ENCODE measurements at places on chromosomes 1 and 21.

DNA sequence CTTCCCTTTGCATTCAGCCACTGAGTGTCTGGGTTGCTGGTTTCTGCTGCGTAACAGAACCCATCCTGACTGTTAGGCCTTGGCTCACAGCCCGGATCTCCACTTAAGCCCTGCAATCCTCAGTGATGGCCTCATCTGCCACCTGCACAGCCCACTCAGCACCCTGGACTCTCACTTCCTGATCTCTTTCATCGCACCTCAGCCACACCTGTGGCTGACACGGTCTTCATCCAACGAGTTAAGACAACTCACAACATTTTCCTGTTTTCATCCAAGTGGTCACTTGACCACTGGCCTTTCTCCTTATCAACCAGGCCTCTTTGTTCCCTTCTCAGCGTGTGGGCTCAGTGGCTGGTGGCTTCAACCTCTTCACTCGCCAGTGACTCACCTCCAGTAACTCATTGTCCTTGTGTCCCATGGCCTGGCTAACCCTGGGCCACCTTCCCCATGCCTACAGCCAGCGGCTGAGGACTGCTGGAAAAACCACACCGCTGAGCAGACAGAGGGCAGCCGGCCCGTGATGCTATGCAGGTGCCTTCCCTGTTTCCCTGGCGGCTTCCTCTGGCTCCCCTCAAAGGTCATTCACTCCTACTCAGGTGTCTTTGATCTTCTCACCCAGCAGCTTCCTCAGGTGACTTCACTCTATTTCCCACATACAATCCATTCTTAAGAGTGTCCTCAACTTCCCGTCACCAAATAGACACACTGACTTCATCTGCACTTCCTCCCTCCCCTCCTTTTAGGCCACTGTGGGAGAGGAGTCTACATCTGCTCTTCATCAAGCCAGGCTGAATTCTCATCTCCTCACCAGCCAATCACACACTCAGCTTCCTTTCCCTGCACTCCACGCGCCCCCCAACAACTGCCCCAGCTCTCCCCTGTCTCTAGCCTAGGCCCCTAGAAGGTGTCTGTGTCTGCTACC, 19.9 kb upstream of the EDN2 start:
- no peak for DNase-seq

- DNase-seq, result no peak
These were observed 1232.0 kb downstream of the KCNT2 start for GRCh38 chr1:195376190-195376589.

DNA sequence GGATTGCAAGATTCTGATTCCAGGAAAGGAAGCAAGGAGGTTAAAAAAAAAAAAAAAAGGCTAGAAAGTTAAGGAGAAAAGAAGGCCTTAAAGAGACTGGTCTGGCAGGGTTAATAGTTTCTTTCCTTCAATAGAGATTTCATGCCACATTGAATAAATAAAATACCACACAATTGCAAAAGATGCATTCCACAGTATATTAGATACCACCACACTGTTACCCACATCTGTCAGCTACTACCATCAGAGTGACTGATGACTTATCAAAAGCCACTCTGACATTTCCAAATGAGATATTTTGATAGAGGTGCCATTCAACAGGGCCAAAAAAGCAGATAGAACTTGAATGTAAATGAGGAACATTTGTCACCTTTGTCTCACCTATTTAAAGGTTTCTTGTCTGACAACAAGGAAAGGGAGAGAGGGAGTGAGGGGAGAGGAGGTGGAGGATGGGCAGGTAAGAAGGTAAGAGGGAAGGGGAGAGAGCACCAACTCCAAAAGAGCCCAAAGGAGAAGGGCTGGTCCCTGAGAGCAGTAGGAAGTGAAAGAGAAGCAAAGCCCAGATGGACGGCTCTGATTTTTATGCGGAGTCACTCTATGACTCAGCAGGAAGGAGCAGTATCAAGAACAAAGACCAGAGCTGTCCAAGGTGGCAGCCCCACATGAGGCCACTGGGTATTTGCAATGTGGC, 38.3 kb downstream of the LRRN2 start:
- no peak for DNase-seq

DNA sequence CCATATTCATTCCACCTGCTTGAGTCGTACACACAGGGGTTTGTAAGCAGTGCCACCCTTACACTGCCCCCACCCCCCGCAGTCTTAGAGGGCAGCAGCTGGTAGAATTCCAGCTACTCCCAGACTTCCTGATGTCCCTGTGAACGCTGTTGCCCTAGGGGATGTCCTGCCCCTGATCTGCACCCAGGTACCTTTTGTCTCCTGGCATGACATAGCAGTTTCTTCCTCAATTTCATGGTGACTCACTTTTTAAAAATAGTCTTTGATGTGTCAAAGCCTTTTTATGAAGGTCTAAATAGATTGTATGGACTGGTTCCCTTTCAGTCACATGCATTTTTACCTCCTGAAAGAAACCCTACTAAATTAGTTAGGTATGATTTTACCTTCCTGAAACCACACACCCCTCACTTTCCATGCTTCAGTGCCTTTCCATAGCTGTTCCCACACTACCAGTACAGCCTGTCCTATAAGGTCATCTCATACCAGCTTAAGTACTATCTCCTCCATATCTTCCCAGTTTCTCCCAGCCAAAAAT, 76.4 kb downstream of the ST3GAL3 start:
- no peak for DNase-seq

GRCh38 chr1:203769505-203770343, 4.7 kb downstream of the LAX1 start:
- DNase-seq, result peak; percentile 70

DNA sequence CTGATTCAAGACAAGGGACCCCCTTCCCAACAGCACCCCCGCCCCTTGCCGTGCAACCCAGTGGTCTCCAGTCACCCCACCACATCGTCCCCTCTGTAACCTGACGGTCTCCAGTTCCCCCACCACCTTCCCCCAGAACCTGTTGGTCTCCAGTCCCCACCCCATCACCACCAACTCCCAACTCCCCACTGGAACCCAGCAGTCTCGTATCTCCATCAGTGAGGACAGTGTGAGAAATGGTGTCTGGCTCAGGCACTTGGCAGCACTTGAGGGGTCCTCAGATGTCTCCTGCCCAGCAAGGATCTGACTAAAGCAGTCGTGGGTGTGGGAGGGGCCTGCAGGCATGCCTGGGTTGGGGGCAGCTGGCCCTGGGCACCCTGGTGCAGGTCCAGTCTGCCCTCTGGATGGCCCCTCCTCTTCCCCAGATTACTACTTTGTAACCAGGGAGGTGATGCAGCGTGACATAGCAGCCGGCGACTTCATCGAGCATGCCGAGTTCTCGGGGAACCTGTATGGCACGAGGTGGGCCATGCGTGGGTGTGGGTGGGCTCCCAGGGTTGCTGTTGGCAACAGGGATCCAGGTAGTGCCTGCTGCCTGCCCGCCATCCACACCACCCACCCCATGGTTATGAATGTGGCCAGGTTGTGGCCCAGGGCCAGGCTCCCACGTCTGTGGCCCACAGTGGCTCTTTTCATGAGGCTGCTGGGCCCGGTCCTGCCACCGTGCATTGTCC, 3.1 kb upstream of the GJC2 start:
- no peak for DNase-seq

GRCh38 chr1:20108366-20109123, 10.8 kb downstream of the PLA2G2D start:
- DNase-seq, result no peak

DNA sequence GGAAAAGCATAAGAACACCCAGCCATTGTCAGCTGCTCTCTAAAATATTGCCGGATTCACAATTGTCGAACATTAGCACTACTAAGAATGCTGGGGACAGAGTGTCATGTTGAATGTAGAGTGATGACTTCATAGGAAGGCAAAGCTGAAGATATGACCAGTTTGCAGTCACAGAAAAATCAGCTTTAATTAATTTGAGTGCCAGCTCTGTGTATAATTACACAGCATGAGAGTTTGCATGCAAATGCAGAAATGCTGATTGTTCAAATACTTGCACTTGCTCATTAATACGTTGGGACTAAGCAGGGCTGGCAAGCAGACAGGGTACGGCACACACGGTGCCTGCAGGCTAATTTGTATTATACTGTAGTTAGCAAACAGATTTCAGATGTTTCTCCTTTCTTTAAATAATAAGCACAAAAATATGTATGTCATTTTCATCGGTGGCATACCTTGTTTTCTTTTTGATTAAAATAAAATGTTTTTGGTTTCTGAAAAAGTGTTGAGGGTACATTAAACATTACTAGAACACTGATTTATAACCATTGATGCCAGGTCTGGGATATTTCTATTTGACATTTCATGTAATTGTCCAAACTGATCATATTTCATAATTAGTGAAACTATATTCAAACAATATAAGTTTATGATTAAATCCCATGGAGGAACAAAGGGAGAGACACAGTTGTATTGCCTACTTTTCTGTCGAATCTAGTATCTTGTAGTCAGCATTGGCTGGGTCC, 99.8 kb upstream of the ADGRL2 start:
- DNase-seq, result no peak

DNA sequence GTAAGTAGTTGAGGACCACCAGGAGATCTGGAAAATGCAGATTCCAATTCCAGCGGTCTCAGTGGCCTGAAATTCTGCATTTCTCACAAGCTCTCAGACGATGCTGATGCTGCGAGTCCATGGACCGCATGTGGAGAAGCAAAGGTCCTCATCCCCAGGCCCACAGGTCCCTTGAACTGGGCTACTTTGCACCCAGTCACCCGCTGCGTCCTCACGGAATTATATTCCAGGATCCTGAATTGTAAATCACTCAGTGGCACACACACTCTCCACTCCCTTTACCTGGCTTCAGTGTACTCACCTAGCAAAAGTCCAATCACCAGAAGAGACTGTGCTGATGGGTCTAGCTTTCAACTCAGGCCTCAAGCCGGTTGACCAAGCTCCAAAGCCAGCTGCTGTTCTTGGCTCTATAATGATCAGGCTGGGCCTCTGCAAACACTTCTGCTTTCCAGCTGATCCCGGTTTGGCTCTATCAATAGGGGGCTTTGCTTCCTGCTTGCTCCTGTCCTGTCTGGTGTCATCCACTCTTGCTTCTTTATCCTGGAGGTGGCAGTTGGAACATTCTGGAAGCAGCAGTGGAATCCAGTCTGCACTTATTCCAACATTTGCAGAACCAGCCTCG, 904 bp upstream of the RPL22 start:
- no peak for DNase-seq

DNA sequence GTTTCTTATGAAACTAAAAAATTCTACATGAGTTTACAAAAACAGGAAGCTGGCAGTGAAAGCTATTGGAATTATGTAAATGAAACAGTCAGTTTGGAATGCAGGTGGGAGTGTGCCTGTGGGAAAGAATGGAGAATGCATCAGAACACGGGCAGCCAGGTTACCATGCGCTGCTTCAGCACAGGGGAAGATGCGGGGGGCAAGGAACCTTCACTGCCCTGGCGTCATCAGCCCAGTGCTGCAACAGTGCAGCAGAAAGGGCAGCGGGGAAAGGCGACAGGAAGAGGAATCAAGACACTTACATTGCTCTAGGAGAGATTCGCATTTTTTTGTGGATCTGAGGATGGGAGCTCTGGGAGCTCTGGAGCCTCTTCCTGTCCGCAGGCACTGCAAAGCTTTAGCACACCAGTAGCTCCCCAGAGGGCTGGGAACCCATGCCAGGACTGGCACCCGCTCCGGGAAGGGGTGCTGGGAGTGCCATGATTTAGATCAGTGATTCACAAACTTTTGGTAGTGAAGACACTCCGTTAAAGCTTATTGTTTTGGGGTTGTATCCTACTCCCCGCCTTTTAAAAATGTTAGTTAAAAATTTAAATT, 64.1 kb upstream of the WDR26 start:
- no peak for DNase-seq

GRCh38 chr1:12009318-12009947, 9.9 kb upstream of the MIIP start:
- DNase-seq, result no peak

- DNase-seq, result no peak
These were observed 771 bp downstream of the EIF4G3 start for GRCh38 chr1:21175670-21176581.

GRCh38 chr1:68525781-68526180, 28.9 kb upstream of the DEPDC1 start:
- no peak for DNase-seq

DNA sequence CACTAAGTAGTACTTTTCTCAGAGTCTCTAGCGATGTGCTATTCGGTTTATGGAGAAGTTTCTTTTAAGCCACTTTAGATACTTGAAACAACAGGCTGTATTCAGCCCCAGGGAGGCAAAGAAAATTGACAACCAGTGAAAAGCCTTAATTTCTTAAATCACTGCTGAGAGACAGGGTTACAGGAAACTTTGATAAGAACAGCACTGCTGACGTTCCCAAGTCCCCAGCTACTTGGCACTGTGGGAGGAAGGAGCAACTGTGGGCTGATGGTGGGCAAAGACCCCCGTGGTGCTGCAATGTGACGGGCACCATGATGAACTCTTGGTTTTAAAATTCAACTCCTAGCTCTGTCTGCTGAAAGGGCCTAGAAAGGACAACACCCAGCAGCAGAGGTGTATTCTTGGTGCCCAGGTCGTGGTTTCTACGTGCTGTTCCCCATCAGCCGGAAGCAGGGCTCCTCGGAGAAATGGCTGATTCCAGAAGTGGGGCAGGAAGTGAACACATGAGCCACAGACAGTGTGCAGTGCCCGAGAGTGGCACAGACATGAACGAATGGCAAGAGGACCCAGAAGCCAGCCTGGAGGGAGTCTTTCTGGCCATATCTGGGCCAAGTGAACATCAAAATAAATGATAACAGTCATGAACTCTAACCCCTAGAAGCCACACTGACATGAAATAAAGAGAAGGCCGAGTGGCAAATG, 5.3 kb downstream of the PTTG1IP start:
- no peak for DNase-seq

DNA sequence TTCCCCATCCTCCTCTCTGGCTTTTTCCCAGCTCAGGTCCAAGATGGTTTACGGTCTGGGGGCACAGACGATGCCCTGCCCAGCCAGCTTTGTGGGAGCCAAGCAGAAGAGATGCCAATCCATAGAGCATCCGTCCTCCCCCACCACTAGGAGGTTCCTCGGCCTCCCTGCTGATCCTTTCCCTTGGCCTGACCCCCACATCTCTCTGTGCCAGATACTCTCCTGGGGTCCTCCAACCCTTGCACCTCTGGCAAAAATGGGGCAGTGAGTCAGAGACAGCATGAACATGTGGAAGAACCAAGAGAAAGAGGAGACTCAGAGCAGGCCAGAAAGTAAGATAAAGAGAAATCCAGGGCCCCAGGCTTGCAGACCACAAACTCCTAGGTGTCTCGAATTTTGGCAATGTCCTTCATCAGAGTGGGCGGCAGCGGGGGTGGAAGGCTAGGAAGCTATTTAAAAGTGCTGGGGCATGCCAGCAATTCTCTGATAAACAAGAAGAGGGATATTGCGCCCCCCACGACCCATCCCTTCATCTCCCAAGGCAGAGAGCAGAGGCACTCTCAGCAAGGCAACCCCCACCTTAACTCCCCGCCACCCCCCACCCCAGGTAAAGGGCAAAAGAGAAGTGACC, 11.4 kb downstream of the BLACAT1 start:
- DNase-seq, result no peak

GRCh38 chr1:30656171-30656940, 67.0 kb downstream of the MATN1 start:
- no peak for DNase-seq

GRCh38 chr1:116380499-116381242, 7.6 kb downstream of the ATP1A1 start:
- no peak for DNase-seq

- no peak for DNase-seq
These were observed 255.0 kb downstream of the VAV3 start for GRCh38 chr1:107710005-107710404.
